ENCODE measurements at places on chromosomes 2 and 18.

DNA sequence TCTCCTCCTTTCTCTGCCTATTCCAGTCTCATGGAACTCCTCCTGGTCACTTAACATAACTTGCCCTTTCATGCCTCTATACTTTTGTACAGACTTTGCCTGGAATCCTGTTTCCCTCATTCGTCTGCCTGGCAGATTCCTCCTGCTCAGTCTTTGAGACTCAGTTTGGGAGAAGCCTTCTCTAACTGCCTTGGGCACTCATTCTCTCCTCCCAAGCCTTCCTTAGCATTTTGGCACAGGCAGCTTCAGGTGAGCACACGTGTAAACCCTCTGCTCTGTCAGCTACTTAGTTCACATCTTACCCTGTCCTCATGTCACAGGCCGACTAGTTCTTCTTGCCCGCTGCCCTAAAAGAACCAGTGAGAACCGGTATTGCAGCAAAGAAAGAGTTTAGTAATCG is 6.0 kb upstream of the FAM98A start:
- DNase-seq = no peak

DNA sequence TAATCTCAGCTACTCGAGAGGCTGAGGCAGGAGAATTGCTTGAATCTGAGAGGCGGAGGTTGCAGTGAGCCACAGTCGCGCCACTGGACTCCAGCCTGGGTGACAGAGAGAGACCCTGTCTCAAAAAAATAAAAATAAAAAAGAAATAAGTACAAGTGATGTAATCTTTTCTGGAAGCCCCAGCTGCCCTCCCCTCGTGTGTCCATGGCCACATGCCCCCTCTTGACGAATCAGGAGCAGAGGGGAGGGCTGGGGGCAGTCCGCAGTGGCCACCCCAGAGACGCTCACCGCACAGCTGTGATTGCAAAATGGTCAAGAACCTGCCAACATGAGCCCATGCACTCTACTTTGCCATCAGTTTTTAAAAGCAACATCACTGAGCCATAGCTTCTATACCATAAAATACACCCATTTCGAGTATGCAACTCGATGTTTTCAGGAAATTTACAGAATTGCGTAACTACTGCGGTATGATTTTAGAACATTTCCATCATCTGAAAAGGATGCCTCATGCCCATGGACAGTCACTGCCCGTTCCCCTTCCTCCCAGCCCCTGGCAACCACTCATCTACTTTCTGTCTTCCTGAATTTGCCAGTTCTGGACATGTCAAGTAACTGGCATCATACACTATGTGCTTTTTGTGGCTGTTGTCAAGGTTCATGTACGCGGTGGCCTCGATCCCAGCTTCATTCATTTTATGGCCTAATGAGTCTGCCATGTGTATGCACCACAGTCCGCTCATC is 88.1 kb downstream of the NDUFA10 start:
- DNase-seq = no peak

DNA sequence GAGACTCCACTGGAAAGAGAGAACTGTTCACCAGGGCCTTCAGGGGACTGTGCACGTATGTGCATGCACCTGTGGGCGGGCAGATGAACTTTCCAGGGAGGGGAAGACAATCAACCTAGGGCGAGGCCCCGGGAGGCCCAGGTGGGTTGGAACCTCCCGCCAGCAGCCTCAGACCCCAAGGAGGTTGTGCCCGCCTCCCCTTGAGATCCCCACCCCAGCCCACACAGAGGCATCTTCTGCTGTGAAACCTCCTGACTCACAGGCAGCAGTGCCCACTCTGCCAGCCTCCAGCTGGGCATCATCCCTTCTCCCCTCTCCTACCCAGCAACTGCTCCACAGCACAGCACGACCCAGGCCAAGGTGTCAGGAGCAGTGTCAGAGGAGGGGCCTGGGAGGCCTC is 54.4 kb downstream of the FAM178B start:
- DNase-seq = no peak

- DNase-seq = no peak
These were observed 319.8 kb upstream of the GULP1 start for GRCh38 chr2:187971893-187972292.

DNA sequence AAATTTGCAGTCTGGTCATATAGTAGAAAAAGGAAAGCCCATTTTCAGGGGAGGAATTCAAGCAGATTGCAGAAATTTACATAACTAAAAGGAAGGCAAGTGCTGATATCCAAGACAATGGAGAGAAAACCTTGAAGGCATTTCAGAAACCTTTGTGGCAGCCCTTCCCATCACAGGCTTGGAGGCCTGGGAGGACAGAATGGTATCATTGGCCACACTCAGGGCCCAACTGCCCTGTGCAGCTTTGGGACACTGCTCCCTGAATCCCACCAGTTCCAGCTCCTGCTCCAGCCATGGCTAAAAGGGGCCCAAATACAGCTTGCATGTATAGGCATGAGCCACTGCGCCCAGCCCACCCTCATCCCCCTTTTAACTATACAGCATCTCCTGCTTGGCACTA is 81.1 kb upstream of the NYAP2 start:
- no peak for DNase-seq

GRCh38 chr2:181145645-181146044 is 165.2 kb downstream of the UBE2E3 start:
- DNase-seq = no peak

GRCh38 chr2:150663143-150663542 is 175.7 kb upstream of the RND3 start:
- no peak for DNase-seq

- DNase-seq = no peak
These were observed 134.8 kb downstream of the GALNT1 start for GRCh38 chr18:35716169-35716831.

DNA sequence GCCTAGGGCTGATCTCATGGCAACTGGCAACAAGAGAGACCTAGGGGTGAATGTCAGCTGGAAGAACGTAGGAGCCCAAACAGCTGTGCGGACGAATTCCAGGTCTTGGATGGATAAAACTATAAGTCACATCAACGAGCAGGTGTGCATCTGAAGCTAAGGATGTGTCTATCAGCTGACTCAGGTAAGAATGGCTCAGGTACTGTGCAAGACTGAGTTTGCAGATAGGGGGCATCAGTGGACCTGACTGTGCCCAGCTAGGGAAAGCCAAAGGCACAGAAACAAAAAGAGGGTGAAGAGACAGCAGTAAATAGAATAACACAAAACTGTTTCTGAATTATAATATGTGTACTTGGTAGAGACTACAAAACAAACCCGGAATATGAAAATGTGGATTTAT is 357.3 kb downstream of the ZEB2 start:
- no peak for DNase-seq

GRCh38 chr2:190158798-190159434 is 96.4 kb upstream of the MSTN start:
- no peak for DNase-seq

DNA sequence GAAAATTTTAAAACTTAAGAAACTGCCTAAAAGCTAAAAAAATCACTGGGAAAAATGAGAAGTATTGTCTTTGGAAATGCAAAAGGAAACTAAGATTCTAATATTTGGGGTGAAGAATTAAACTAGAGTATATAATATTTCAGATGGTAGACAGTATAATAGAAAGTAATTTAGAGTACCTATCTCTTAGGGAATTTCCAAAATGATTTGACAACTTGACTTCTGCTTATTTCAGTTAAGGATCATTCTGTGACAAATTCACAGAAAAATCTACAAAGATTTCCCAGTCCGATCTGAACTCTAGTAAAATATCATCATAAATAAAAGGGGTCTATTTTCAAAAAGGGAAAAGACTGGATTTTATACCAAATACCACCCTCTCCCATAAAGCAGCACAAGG is 99.6 kb downstream of the ATAD2B start:
- DNase-seq = no peak

DNA sequence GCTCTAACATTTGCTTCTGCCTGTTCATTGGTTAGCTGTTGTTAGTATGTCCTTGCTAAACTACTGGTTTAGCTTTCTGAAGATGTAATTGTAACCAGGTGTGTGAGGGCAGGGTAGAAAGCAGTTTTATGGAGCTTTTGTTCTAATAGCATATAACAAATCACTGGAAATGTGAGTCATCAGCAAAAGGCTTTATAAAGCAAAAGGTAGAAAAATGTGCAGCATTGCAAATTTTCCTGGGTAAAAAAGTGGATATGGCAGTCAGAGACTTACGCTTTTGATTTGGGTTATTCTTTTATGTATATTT is 85.3 kb downstream of the ZNF407 start:
- DNase-seq = no peak

- DNase-seq = no peak
These were observed 110.2 kb upstream of the NOSTRIN start for GRCh38 chr2:168692132-168692744.

DNA sequence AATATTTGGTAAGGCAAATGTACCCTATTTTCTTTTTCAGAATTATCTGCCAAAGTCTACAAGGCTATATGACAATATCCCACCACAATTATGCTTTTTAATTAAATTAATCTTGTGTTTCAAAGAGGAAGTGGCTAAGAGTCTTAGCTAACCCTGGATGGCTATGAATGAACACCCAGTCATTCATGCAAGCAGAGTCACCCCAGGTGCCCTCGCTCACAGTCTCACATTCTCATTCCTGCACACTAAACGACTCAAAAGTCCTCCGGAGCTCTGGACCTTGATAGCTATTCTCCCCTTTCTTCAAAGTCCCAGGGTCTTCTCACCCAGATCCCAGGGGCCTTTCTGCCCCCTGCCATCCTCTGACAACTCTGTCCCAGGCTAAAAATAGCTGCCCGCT is 42.1 kb upstream of the MRPL19 start:
- DNase-seq = no peak

DNA sequence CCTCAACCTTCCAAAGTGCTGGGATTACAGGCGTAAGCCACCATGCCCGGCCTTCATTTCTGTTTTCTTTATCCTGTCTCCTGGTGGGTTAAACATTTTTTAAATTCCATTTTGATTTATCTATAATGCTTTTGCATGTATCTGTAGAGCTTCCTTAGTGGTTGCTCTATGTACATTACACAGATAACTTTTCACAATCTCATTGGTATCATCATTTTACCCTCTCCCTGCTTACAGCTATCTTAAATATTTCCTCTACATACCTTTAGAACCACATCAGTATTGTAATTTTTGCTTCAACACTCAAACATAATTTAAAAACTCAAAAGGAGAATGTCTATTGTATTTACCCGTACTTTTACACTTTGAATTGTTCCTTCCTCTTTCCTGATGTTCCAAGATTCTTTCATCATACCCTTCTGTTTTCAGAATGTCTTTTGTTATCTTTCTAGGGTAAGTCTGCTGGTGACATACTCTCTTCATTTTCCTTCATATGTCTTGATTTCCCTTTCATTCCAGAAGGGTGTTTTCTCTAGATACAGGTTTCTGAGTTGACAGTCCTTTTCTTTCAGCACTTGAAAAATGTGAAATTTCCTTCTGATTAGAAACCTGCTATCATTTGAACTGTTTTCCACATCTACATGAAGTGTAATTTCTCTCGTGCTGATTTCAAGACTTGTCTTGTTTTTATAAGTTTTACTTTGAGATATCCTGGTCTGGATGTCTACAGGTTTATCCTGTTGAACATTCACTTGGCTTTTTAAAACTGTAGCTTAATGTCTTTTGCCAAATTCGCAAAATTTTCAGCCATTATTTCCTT is 21.9 kb downstream of the PPP3R1 start:
- DNase-seq = no peak

- no peak for DNase-seq
These were observed 1.0 kb downstream of the SP5 start for GRCh38 chr2:170715932-170716777.

DNA sequence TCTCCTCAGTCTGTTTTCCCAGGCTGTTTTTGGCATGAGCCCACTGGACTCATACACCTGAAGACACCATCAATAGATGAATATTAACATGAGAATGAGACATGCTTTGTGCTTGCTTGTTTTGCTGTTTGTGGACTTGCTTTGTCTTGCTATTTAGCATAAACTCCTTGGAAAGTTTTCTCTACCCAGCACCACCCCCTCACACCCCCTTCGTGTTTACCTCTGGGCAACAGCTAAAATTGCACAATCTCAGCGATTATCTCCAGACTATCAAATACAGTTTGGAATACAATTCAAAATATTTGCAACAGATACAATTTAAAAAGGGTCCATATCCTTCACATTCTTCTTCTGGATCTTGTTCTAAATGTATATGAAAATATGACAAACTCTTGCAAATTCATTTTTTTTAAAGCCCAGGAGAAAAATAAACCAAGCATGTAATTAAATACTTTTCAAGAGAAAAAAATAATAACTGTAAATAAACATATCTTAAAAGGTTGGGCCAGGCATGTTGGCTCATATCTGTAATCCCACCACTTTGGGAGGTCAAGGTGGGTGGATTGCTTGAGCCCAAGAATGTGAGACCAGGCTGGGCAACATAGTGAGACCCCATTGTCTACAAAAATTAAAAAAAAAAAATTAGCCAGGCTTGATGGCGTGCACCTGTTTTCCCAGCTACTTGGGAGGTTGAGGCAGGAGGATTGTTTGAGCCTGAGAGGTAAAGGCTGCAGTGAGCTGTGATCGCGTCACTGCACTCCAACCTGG is 32.3 kb upstream of the PMAIP1 start:
- DNase-seq = no peak

GRCh38 chr2:29000956-29001355 is 19.9 kb downstream of the TOGARAM2 start:
- DNase-seq = no peak

DNA sequence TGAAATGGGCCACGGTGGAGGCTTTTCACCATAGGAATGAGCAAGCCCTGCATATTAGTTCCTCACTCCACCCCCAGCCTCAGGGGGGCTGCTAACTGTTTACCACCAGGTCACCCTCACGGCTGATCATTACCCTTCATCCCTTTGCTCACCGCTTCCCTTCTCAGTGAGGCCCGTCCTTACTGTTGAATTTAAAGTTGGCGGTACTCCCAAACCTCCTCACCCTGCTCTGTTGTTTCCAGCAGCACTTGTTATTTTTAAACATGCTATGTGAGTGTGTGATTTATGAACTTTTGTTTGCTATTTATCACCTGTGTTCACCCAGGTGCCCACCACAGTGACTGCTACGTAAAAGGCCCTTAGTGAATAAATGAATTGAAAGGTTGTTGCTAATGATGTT is 243.6 kb downstream of the ZNF407 start:
- DNase-seq = no peak

- DNase-seq = no peak
These were observed 4.1 kb downstream of the ABCG8 start for GRCh38 chr2:43842866-43843226.

DNA sequence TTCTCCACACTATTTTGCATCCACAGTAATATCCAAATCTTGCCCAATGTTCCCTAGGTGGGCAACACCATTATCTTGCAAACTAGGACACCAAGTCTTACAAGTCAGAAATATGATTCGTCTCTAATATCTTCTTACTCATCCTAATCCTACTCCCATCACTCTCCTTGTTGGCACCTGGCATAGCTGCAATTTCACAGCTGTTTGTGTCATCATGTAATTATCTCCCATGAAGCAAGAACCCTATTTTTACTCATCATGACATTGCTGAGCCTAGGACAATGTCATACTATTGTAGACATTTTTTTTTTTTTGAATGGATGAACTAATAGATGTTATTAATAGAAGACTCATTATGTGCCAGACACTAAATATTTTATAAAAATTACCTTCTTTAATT is 91.3 kb upstream of the CCDC141 start:
- DNase-seq = no peak

GRCh38 chr2:228838819-228839218 is 432.3 kb downstream of the PID1 start:
- no peak for DNase-seq

- DNase-seq = no peak
These were observed 448.7 kb upstream of the HNRNPA3 start for GRCh38 chr2:176763851-176764404.
